ENCODE measurements at places on chromosomes 5 and 9.

GRCh38 chr5:171913987-171914273 is 92.5 kb downstream of the FBXW11 start:
- no peak for DNase-seq

DNA sequence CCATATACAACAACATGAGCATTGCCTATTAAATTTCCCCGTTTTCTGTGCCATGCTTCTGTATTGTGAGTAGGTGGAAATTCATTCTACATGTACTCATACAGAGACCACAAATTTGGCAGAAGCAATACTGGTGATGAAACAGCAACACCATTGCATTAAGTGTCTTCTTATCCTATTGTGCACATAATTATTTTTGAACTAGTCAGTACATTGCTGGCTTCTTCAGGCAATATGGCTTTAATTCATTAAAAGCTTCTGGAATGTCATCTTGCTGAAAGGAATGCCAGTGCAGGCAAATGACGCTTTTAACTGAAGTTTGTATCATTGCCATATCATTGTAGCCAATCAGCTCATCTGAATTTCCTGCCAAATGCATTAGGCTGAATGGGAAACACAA is 82.6 kb downstream of the KIAA1958 start:
- DNase-seq = no peak

- DNase-seq = no peak
Measured at GRCh38 chr9:105087910-105088898, 156.2 kb upstream of the SLC44A1 start.

GRCh38 chr9:134959971-134960310 is 42.2 kb upstream of the FCN1 start:
- DNase-seq = no peak

GRCh38 chr9:89042984-89043383 is 51.7 kb downstream of the S1PR3 start:
- no peak for DNase-seq

GRCh38 chr9:90271707-90272106 is 370.9 kb downstream of the DIRAS2 start:
- no peak for DNase-seq

DNA sequence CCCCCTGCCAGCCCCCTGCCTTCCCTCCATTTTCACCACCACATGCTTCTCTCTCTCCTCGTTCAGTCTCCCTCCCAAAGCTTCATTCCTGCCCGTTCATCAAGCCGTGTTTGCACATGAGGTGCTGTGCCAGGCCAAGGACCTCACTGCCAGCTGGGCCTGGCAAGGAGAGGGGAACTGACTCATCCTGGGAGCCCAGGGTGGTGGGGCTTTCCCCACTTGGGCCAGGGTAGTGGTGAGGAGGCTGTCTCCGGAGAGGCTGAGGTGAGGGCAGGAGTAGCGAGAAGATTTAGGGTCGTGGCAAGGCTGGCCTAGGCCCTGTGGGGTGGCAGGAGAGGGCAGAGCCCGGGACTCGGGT is 30.4 kb upstream of the NOTCH1 start:
- no peak for DNase-seq

DNA sequence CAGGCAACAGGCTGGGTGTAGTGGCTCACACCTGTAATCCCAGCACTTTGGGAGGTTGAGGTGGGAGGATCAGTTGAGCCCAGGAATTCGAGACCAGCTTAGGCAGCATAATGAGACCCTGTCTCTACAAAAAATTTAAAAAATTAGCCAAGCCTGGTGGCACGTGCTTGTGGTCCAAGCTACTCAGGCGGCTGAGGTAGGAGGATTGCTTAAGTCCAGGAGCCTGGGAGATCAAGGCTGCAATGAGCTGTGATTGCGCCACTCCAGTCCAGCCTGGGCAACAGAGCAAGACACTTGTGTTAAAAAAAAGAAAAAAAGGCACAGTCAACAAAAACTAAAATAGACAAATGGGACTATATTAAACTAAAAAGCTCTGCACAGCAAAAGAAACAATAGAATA is 29.3 kb downstream of the ATP6V0E1 start:
- DNase-seq = no peak

Measured in stimulated activated CD8-positive, alpha-beta memory T cell treated with anti-CD3 and anti-CD28 coated beads, Interleukin-15, amount 100 ng/mL, for 48 hours (primary cell).